ENCODE measurements at places on chromosomes 3 and 15.

DNA sequence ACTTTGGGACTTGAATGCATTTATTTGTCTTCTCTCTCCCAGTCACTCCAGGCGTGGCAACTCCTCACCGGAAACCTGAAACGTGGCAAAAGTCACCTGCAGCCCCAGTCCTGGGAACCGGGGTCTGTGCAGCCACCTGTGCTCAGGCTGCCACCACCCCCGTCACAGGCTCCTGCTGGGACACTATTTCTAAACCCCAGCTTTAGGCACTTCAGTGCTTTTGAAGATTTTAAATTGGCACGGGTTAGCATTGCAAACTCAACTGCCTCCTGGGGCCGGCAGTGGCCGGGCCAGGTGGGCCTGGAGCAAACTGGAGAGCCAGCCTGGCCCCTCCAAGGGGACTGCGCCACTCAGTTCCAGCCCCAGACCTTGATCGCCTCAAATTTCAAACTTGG is 146.7 kb upstream of the IQSEC1 start:
- DNase-seq, result no peak

- DNase-seq, result no peak
Observed at GRCh38 chr15:77581896-77582569, 50.7 kb downstream of the LINGO1 start.

GRCh38 chr3:111737706-111738086 is 121.4 kb upstream of the PHLDB2 start:
- DNase-seq, result no peak

DNA sequence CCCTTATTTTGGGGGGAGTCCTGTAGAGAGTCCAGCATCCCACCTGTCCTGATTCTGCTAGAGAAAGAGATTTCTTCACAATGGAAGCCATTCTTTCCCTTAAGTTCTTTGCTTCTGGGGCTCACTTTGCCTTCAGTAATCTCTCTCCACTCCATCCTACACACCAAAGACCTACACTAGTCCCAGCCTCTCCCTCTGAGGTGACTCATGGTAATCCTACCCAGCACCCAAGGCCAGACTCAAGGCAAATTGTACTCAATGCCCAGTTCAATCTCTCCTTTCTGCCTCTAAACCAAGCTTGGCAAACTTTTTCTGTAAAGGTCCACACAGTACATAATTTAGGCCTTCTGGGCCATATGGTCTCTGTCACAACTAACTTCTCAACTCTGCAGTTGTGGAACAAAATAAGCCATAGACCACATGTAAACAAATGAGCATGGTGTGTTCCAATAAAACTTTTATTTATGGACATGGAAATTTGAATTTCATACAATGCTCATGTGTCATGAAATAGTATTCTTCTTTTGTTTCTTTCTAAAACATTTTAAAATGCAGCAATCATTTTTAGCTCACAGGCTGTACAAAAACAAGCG is 72.5 kb downstream of the MRPL46 start:
- DNase-seq, result no peak

- no peak for DNase-seq
Observed at GRCh38 chr3:58573640-58574039, 3.6 kb downstream of the FAM107A start.

- DNase-seq, result no peak
Observed at GRCh38 chr3:116872688-116873087, 163.1 kb downstream of the TUSC7 start.

DNA sequence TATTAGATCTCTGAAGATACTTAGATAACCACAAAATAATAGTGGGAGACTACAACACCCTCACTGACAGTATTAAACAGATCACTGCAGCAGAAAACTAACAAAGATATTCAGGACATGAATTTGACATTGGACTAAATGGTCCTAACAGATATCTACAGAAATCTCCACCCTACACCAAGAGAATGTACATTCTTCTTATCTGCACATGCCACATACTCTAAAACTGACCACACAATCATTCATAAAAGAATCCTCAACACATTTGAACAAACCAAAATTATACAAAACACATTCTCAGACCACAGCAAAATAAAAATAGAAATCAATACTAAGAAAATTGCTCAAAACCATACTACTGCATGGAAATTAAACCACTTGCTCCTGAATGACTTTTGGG is 116.3 kb downstream of the DTWD1 start:
- DNase-seq, result no peak

GRCh38 chr3:5197470-5198312 is 10.2 kb downstream of the EDEM1 start:
- DNase-seq, result peak; percentile 74

- DNase-seq, result no peak
Observed at GRCh38 chr15:64681424-64682024, 93.9 kb downstream of the RBPMS2 start.

- DNase-seq, result no peak
Observed at GRCh38 chr3:140097874-140098635, 163.1 kb downstream of the CLSTN2 start.

DNA sequence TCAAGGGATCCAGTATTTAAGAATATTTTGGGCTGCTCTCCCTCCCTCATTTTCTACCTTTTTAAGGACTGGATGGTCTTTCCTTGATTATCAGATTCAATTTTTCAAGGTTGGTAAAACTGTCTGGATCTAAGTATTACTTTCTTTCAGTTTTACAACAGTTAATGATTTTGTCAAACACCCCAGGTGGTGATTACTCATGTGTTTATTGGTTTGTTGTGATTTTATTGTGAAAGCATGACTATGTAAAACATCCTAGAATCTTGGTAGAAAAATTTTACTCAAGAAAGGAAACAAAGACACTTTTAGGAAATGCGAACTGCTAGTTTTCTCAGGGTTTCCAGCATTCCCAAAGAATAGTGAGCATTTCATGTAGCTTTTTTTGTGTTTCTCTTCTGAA is 7.3 kb downstream of the GTF2E1 start:
- no peak for DNase-seq

DNA sequence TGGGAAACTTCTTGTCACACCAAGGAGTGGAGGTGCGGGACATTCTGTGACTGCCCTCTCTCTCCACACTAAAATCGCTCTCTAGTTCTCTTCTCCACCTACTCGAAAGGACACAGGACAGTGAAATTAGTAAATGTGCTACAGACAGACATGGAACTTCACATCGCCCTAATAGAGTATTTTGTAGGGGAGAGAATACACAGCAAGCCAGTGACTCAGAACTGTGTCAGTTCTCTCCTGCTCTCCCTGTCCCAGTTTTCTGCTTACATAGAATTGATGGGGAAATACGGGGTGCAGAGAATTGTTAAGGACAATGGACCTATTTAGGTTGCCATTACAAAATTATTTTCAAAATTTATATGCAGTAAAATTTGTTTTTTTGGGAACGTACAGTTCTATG is 159.6 kb upstream of the GADL1 start:
- no peak for DNase-seq

GRCh38 chr3:63841704-63842103 is 21.9 kb downstream of the THOC7 start:
- no peak for DNase-seq

DNA sequence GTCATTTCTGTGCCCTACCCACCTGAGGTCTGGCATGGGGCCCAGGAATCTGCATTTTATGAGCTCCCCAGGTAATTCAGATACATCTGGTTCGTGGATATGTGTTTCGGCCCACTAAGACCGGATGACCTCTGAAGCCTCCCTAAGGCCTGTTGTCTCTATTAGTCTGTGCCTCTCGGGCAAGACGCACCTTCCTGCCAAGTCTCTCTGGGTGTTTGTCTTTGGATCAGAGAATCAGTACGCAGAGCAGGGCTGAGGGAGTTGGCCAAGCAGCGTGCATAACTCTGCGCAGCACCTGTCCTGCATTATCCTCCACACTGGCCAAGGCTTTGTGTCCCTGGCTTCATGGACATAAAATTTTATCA is 181.0 kb downstream of the THSD4 start:
- DNase-seq, result no peak

DNA sequence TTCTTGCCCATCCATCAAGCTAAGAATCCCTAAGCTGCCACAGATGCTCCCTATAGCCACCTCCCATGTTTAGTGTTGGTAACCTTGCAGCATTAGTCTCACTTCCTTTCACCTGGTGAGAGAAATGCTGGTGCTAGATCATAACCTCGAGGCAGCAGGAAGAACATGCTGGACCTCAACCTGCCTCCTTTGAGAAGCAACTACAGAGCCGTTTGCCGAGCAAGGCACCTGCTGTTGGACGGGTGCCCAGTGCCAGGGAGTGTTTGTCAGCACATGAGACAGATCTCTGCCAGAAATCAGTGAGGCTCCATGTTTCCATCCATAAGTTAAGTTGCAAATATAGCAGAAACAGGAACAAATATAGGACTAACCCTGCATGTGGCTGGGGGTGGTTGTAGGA is 955.7 kb downstream of the TUSC7 start:
- no peak for DNase-seq

DNA sequence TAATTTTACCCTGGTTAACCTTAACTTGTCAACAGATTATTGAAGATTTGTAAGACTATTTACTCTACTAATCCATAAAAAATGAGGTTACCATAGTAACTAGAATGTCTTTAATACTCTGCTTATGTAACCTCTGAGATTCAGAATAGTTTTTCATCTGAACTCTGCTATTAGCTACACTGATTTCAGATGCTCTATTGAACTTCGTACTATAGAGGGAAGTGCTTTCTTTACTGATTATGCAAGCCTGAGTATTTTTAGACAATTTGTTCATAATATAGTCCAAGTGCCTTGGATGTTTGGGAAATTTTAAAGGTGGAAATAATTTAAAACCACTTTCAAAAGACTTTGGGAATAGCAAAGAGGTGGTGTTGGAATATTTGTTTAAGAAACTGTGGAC is 107.9 kb upstream of the GBE1 start:
- DNase-seq, result no peak

DNA sequence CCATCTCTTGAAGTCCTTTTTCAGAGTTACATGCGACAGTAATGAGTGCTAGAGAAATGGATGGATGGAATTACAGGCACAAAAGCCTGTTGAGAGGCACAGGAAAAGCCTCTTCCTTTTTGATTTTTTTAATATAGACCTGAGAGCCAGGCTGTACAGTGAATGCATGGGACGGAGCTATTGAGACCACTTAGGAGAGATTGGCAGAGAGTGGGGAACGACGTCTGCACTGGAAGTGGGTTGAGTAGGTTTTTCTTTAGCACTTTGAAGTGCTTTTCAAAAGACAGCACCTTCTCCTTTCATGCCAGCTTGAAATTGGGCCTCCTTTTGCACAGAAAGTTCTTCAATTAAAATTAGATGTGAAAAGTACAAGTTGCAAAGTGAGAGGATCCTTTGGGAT is 37.0 kb downstream of the GLDN start:
- no peak for DNase-seq

DNA sequence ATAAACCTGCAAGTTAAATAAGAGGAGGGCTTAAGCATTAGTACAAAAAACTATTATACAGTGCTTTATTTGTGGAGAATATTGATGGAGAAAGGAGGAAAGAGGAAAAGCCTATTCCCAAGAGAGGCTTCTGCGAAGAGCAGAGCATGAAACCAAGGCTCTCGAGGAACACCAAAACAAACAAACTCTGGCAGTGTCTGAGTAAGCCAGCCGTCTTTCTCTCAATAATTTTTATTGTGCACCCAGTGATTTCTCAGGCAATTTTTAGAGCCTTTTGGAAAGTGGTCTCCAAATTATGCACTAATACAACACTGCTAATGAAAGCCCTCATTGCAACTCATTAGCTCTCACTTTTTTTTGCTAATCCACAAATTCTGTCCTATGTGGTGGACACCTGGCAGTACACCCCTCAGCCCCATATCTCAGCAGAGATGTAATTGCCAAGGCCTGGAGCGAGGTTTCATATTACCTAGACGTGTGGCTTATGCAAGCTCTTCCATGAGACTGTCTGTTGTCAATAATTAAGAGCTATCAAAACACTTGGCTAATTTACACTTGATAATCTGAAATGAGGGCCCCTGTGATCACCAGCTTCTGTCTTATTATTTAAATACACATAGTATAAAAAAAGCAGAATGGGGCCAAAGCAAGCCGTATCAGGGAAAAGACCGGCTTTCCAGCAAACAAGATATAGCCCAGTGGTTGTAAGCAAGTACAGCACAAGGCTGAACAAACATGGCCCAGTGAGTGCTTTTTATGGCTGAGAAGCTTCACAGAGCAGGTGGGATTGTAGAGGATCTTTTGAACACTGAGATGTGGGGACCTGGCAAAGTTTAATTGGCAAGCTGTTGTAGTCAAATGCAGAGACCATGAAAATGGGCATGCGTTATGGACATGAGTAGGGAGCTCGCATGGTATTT is 216.9 kb downstream of the ROBO2 start:
- no peak for DNase-seq

- DNase-seq, result no peak
Observed at GRCh38 chr3:171095063-171095462, 68.5 kb upstream of the SLC2A2 start.

GRCh38 chr3:157294953-157295352 is 135.0 kb upstream of the CCNL1 start:
- no peak for DNase-seq

Measured in central memory CD4-positive, alpha-beta T cell (primary cell).